Hindlimb muscle (tissue), 1 donor: ENCODE measurements at places on chromosomes 2 and 18. TPM values are rescaled to one million over a fixed set of nuclear protein-coding genes. Genes with fewer than 3 reads are reported as not detected.

The VIT gene
- 3.4 TPM for polyA plus RNA-seq

The RESP18 gene
- polyA plus RNA-seq: not detected

The SCN9A gene
- polyA plus RNA-seq: 5.5 TPM

The NXPH2 gene
- polyA plus RNA-seq: 13.4 TPM

The CDKL4 gene
- polyA plus RNA-seq: 0.32 TPM

The ALK gene
- polyA plus RNA-seq: 0.18 TPM

The HRH4 gene
- polyA plus RNA-seq: 0.06 TPM

The GREB1 gene
- 13.8 TPM for polyA plus RNA-seq

The CNGA3 gene
- polyA plus RNA-seq: 0.57 TPM

The ALLC gene
- polyA plus RNA-seq: not detected

The PTPRN gene
- polyA plus RNA-seq: 0.12 TPM

The POTEJ gene
- polyA plus RNA-seq: 0.06 TPM

The WIPF1 gene
- 39.0 TPM for polyA plus RNA-seq

The SLC9A4 gene
- not detected for polyA plus RNA-seq

The EFHD1 gene
- 26.3 TPM for polyA plus RNA-seq

The REG1A gene
- polyA plus RNA-seq: not detected

The EPHA4 gene
- 12.2 TPM for polyA plus RNA-seq

The GALM gene
- polyA plus RNA-seq: 15.0 TPM

The CDK5R2 gene
- polyA plus RNA-seq: not detected
